AG08396 (cell line): ENCODE measurements at places on chromosomes 1 and 21.

DNA sequence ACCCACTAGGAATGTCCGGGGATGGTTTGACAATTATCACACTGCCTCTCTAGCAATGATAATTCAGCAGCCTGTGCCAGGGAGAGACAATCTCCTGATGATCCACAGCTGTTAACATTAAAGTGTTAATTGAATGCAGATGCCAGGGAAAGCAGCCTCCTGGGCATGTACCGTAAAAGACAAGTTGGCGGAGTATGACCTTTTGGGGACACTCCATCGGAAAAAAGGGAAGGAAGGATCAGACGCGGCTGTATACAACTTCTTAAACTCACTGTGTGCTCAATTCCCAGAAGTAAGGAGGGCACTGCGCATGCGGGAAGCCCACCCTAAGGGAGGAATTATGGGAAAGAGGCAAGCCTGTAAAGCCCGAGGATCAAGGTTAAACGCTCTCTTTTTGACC, 62.6 kb downstream of the MAP3K7CL start:
- DNase-seq = no peak

DNA sequence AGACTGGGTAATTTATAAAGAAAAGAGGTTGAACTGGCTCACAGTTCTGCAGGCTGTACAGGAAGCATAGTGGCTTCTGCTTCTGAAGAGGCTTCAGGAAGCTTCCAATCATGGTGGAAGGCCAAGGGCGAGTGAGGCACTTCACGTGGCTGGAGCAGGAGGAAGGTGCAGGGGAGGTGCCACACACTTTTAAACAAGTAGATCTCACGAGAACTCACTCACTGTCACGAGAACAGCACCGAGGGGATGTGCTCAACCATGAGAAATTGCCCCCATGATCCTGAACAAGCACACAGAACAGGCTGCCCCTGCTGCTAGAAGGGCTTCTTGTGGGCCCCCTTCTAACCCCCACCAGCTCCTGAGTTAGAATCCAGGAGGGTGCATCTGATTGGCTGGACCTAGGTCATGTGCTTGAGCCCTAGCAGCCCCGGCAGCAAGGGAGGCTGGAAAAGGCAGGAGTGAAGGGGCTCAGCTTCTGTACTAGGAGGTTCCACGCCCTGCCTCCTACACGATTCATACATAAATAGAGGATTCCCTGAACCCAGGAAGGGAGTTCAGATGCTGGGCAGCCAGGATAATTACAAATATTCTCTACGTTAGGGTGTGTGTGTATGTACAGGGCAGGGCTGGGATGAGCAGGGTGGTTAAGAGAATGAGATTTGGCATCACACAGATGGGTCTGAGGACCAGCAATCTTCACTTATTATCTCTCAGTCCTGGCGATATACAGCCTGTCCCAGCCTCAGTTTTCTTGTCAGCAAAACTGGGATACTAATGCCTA, 72.8 kb upstream of the ATP5PO start:
- no peak for DNase-seq

GRCh38 chr1:52059888-52060287, 3.8 kb downstream of the BTF3L4 start:
- DNase-seq = no peak

DNA sequence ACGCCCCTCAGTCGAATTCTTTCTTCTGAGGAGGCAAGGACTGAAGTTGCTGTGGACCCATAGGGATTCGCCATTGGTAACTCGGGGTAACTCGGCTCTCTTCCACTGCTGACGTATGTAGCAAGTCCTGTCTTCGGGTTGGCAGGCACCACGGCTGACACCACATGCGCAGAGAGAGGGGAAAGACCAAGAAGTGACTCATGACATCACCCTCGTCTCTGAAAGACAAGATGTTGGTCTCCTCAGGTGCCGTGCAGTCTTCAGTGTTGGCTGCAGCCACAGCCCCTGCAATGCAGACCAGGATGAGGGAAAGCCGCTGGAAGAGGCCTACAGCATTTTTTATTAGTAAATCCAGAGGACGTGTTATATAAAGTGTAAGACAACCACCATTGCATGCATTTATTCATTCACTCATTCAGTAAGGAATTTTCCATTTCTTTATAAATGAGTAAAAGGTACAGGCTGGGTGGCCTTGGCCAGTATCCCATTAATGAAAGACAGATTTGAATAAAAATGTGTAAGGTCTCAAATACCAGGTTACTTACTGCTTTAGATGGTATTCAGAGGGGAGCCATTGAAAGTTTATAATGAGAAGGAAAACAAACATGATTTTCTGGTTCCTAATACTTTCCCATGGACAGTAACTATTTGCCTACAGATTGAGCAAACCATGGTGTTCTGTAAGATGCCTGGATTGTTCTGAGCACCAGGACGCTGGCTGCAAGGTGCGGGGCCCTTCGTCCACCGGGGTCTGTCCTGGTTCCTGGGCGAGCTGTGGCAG, 50.7 kb upstream of the IRF2BP2 start:
- no peak for DNase-seq

DNA sequence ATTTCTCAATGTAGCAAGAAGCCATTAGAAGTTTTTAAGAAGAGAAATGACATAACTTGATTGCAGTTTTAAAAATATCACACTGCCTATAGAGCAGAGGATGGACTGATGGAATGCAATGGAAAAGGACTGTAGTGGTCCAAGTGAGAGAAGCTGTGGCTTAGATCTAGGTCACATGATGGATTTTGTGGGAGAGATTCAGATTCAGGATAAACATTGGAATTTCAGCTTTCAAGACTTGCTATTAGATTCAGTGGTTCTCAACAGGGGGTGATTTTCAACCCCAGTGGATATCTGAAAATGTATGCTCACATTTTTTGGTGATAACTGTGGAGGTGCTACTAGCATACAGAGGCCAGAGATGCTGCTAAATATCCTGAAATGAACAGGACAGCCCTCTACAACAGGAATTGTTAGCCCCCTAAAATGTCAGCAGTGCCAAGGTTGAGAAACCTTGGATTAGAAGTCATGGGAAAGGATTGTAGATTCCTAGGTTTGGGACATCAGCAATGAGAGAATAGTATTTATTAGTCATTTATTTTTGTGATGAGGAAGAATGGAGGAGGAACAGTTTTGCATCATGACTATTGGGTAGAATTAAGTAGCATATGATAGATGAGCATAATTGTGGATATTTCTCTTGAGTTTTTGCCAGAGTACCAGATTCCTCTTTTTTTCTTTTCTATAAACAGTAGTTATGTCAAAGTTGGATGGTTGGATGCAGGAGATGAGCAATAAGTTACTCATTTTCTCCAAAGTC, 30.1 kb upstream of the KCNK2 start:
- DNase-seq = no peak

GRCh38 chr21:35933466-35933865, 126.9 kb downstream of the SETD4 start:
- DNase-seq = peak; percentile 65

GRCh38 chr1:30876451-30877204, 31.9 kb downstream of the SDC3 start:
- DNase-seq = no peak

- no peak for DNase-seq
Observed at GRCh38 chr1:11590395-11590794, 63.8 kb downstream of the FBXO2 start.

GRCh38 chr21:35503671-35504070, 454.6 kb upstream of the RUNX1 start:
- peak; percentile 13 for DNase-seq

GRCh38 chr1:206559672-206559995, 52.3 kb downstream of the RASSF5 start:
- DNase-seq = no peak

GRCh38 chr1:68528243-68528642, 31.4 kb upstream of the DEPDC1 start:
- DNase-seq = no peak

- no peak for DNase-seq
Observed at GRCh38 chr1:171715813-171716251, 26.0 kb downstream of the VAMP4 start.

DNA sequence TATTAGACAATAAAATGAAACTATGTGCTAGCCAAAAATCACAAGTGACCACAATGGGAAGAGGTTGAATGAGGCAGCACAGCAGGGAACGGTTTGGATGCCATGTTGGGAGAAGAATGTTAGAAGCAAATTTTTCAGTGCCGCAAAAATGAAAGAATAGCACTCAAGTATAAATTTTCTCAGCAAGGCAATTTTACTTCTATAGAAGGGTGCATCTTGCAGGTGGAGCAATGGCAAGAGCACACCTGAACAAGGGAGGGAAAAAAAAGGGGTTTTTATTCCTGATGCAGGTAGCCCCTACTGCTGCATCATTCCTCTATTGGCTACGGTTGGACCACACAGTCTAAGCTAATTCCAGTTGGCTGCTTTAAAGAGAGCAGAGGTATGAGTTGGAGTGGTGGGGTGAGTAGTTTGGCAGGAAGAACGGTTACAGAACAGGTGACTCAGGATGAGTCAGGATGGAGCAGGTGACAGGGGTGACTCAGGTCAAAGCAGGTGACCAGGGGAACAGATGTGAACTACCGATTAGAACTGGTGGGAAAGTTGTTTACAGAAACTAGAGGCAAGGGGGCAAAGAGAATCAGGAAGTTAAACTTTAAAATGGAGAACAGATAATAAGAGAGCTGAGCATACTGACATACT, 301.1 kb upstream of the NRIP1 start:
- DNase-seq = no peak

DNA sequence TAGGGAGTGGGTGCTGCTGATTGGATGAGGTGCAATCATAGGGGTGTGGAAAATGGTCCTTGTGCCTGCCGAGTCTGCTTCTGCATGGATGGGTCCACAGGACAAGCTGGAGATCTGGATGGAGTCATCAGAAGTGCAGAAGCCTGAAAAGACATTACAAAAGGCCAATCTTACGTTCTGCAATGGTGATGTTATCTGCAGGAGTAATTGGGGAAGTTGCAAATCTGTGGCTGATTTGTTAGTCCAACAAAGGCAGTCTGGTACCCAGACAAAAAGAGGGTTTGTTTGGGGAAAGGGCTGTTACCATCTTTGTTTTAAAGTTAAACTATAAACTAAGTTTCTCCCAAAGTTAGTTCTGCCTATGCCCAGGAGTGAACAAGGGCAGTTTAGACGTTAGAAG, 166.5 kb downstream of the PGBD5 start:
- no peak for DNase-seq

DNA sequence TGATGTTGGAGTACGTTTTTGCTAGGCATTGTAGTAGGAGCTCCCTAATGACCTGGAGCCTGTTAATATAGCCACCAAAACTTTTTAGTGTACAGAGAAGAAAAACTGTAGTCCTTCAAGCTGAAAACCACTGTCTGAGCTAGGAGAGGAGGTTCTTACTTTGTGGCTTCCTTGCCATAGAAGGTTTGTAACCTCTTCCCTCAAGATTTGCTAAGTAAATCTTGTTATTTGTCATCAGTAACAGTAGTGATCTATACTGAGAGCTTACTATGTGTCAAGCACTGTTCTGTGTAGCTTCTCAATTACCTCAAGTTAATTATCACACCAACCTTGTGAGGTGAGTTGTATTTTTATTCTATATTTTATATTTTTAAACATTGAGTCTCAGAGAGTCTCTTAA, 21.2 kb upstream of the LRRC8C start:
- no peak for DNase-seq

DNA sequence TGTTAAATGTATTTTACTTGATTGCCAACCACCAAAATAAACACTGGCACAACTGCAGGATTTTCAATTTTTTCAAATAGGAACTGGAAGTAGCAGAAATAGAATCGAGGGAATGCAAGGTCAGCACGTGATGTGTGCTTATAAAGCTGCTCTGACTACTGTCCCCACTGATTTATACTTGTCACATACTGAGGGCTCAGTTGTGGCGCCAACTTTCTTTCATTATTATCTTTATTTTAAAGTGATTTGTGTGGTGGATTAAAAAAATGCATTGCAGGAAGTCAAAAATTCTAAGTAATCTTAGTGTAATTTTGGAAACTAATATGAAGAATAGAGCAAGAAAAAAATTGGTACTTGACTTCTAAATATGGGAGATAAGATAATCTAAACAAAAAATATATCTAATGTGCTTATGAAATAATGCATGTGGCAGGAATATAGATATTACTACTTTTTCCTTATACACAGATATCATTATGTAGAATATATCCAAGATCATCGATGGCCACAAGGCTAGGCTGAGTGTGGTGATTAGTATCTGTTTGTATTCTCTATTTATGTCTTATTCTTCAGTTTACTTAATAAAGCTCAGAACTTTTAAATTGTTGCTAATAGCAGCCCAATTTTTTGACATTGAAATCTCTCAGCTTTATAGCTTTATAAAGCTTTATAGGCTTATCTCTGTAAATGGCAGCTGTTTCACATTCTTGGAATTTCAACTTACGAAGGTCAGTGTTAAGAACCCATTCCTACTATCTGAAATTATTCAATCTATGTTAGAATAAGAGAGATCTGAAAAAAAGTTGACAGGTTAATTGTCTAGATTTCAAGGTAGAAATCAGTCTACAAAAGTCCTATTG, 404.5 kb upstream of the ADAMTS5 start:
- no peak for DNase-seq

DNA sequence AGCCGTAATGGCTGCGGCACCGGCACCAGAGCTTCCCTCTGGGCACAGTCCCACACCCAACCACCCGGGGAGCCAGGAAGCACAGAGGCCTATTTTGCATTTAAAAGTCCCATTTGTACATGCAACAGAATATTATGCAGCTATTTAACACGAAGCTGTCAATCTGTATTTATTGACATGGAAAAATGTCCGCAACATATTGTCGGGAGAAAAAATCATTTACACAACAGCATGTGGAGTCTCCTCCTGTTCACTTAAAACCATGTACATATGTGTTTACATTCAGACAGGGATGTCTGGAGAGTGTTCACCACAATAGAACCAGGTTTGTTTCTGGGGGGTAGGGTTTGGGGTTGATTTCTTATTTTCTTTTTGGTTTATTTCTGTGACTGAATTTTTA, 63.4 kb upstream of the GRIK3 start:
- DNase-seq = no peak

GRCh38 chr1:92708368-92708950, 76.4 kb downstream of the EVI5 start:
- no peak for DNase-seq

GRCh38 chr1:24981631-24982005, 51.5 kb upstream of the RUNX3 start:
- no peak for DNase-seq

DNA sequence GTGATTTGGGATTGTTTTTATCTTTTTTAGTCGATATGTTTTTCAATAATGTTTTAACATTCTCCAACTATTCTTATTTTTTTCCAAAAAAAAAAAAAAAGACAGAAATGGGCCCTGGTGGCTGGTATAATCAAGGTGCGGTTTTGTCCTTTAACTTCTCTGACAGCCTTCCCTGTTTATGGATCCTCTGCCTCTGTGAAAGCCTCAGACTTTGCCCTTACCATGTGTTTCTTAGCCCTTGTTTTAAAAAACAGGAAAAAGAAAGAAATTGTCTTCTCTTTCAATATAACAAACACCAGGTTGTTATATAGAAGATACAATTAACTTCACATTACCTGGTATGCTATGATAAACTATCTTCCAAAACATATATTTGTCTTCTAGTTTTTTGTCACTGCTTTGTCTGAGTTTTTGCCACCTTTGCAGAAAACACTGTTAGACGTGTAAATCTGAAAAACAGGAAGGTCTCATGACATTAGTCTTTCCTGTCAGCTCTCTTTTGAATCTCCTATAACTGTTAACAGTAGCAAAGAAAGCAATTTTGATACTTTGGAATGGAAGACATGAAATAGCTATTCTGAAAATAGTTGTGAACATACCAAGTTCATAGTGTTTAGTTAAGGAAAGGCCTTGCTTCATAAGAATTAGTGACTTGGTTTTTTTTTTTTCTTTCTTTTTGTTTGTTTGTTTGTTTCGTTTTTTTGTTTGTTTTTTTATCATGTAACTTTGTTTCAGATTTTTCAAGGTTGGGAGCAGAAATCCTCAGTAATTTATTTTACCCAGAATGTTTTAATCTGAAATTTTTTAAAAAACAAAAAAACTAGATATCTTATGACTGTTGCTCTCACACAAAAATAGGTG, 31.7 kb upstream of the CACYBP start:
- DNase-seq = no peak
